Kidney epithelial cell (primary cell): ENCODE measurements at places on chromosomes 5 and 9.

DNA sequence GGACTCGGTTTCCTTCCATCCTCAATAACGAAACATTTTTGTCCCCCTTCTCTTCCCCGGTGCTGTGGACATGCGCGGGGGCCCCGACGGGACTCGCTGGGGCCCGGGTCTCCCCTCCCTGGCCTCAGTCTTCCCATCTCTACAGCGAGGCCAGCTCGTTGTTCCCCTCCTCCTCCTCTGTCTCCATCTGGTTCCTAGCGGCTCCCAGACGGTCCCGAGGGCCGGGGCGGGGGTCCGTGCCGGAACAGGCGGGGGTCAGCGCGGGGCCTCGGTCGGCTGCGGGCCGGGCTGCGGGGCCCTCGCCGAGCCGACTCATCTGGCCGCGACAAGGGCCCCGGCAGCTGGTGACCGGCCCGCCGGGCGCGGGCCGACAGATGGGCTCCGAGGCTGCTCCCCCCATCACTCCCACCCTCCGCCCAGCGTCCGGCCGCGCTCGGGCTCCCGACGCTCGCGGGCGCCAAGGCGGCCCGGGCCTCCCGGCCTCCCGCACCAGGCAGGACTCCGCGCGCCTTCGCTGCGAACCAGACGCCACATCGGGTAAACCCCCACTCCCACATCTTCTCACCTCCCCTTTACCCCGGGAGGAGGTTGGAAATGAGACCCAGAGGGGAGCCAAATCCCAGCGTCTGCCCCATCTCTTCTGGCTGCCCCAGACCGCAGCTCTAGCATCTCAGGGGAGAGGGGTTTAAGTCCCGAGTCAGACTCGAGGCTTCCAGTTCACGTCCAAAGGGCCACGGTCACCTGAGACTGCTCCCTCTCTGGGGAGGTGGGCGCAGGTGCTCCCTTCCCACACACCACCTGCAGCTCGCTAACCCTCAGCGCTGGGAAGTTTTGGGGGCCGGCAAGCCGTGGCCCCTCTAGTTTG lies 8.1 kb downstream of the BARHL1 start:
- DNase-seq = no peak

- DNase-seq = no peak
These were observed 441.9 kb downstream of the ARHGEF28 start for GRCh38 chr5:74067748-74068541.

- DNase-seq = no peak
These were observed 428.3 kb downstream of the GADD45G start for GRCh38 chr9:90033028-90033650.

GRCh38 chr9:31601666-31602065 lies 782.8 kb upstream of the ACO1 start:
- no peak for DNase-seq

DNA sequence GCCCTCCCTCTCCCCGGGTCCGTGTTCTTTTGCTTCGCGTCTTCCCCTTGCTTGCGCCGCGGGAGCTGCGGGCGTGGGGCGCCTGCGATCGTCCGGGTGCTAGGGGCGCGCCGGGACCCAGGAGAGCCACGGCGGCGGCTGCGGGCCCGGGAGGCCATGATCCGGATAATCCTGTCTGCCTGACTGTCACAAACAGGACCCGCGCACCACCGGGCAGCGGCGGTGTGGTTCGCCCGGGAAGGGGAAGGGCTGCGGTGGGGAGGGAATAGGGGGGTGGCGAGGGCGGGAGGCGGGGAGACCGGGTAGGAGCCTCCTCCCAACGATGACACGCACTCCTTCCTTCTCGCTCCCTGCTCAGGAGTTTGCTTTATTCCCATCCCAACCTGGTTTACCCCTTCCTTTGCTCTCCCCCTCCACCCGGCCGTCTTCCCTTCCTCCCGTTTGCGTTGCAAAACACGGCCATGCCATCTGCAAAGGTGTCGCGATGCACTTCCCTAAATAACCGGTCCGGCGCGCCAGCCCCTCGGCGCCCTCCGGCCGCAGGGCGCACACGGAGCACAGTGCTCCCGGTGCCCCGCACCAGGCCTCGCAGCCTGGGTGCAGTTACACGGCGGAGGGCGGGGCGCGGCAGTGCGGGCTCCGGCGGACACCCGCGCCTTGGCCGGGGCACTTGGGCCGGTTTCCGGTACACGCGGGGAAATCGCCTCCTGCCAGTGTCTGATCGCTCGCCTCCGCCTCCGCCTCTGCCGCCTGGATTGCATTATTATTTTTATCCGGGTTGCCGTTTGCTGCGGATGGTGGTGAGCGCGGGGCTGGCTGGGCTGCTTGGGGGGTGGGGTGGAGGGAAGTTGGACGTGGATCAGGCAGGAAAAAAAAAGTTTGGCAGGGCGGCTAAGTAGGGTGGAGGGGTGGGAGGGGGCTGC lies 1.5 kb downstream of the SMARCA2 start:
- DNase-seq = no peak

GRCh38 chr5:78601559-78602314 lies 46.8 kb downstream of the LHFPL2 start:
- DNase-seq = no peak
